Brain (organoid and tissue), 16 donors: ENCODE measurements at places on chromosomes 7 and 10. TPM values are rescaled to one million over a fixed set of nuclear protein-coding genes. Genes with fewer than 3 reads are reported as not detected.

The RABGEF1 gene
- polyA plus RNA-seq: 16.6 TPM

The VAX1 gene
- polyA plus RNA-seq: 0.48 TPM

The STEAP1 gene
- polyA plus RNA-seq: 0.32 TPM

The ENKUR gene
- polyA plus RNA-seq: 1.6 TPM

The GNGT1 gene
- polyA plus RNA-seq: not detected

The HOXA9 gene
- 1.1 TPM for polyA plus RNA-seq

The NPC1L1 gene
- not detected for polyA plus RNA-seq

The INTS15 gene
- polyA plus RNA-seq: 37.9 TPM

The RBM20 gene
- 0.17 TPM for polyA plus RNA-seq
